HTR-8/SVneo (cell line): ENCODE measurements at places on chromosomes 1 and 21.

DNA sequence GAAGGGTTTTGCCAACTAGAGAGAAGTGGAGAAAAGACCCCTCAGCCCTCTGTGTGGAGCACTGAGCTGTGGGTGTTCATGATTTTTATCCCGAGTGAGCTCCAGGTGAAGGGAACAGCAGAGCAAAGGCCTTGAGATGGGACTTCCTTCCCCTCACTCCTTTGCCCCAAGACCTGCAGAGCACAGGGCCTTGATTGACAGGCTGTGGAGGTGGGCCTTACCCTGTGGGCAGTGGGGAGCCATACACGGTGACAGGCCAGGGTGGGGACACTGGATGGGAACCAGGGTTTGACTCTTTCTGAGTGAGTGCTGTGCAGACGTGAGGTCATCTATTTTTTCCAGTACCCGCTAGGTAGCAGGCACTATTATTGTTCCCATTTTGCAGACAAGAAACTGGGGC, 10.5 kb downstream of the KCNQ4 start:
- DNase-seq, result no peak

DNA sequence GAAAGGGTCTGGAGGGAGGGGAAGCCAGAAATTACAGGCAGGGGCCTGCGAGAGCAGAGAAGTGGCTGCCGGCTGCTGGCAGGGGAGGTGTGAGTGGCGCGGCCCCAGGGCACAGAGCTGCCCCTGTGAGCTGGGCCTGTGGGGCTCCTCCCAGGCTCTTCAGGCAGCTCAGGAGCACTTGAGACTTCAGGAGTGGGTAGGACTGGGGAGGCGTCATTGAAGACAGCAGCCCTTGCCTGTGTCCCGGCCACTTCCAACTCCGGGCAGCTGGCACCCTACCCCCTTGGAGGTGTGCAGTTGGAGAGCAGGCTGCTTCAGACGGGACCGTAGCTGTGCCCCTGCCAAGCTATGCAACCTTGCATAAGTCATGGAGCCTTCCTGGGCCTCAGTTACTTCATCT, 87.5 kb upstream of the ACTL8 start:
- DNase-seq, result no peak

GRCh38 chr21:29208682-29209059, 78.2 kb downstream of the MAP3K7CL start:
- DNase-seq, result no peak

DNA sequence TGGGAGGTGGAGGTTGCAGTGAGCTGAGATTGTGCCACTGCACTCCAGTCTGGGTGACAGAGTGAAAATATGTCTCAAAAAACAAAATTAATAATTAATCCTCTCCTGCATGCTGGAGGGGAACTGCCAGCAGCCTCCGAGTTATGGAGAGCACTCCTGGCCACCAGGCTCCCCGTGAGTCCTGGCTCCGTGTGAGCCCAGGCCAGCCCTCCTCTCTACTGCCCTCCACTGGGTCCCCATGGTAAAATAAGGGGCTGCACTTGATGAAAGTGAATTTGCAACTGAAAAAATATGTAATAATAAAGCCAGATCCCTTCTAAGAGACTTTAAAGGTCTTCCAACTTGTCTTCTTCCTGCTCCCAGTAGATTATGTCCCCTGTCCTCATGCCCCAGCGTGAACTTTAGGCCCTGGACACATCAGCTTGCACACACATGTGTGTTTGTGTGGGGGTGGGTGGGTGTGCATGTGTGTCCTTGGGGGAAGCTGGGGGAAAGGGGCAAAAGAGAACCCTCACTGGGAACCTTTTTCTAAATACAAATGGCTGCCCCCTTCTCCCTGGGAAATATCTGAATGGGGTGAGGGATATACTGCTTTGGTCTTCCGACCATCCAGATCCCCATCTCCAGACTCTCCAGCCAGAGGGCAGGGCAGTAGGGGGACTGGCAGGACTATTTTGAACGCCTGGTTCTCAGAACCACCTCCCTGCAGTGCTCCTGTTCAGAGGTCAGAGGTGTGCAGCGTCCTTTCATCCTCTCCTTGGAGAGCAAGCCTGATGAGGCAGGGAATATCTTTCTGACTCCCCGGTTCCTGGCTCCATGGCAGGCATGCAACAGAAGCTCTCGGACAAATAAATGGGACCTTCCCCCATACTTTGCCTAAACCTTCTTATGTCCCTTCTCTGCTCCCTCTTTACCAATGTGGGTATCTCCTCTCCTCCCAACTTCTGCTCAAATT, 26.2 kb downstream of the NEK2 start:
- DNase-seq, result no peak

GRCh38 chr1:85473390-85473789, 8.4 kb upstream of the DDAH1 start:
- no peak for DNase-seq

- no peak for DNase-seq
These were observed 114.1 kb downstream of the SIM2 start for GRCh38 chr21:36813052-36813451.

DNA sequence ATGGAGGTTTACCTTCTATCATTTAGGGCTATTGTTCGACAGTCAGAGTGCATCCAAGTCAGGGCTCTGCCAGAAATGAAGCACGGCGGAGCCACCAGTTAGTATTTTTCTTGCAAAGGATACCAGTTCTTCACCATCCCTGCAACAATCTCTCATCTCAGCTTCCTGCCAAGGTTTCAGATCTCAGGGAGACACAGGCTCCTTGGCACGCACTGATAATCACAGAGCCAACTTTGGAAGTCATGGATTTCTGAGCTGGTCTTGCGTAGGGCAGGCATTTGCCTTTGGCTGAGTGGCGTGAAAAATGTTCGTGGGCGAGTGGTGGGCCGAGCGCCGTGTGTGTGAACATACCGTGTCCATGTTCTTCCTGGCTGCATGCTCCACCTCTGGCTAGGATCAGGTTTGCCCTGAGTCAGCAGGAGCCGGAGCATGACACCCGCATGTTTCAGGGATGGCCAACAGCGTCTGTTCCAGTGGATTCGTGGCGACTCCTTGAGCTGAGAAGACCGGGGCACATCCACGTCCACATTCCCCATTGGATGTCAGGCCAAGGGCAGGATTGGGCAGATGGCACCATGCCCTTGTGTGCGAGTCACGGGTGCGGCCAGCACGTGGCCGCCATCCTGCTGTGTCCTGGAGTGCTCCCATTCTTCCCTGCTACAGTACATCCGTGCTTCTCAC, 118.5 kb upstream of the C1orf174 start:
- no peak for DNase-seq
